Right lung (tissue), 10 donors: ENCODE measurements at places on chromosomes 16 and 17. TPM values are rescaled to one million over a fixed set of nuclear protein-coding genes. Genes with fewer than 3 reads are reported as not detected.

- DNase-seq = no peak
These were observed 28.7 kb upstream of the SLFN13 start for GRCh38 chr17:35477248-35477647.

DNA sequence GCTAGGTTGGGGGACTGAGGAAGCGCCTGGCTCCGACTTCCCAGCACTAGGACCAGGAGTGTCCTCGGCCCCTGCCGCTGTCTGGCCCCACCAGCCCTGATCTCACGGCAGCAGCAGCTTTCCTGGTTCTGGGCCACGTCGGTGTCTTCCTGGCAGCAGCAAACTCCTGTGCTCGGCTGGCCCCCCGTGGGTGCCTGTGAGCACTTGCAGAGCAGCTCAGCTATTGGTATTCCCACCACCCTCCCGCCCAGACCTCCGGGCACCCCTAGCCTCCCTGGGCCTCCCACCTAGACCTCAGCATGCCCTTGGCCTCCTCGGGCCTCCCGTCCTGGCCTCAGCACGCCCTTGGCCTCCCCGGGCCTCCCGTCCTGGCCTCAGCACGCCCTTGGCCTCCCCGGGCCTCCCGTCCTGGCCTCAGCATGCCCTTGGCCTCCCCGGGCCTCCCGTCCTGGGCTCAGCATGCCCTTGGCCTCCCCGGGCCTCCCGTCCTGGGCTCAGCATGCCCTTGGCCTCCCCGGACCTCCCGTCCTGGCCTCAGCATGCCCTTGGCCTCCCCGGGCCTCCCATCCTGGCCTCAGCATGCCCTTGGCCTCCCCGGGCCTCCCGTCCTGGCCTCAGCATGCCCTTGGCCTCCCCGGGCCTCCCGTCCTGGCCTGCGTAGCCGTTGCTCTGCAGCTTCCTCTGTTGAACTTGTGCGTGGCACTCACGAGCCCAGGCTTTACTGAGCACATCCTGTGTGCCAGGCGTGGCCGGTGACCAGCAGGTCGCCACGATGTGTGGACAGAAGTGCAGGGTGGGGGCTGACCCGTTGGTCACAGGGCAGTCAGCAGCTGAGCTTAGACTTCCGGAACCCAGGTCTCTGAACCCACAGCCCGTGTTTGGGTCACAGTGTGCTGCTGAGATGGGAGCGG lies 51.8 kb upstream of the ACSF3 start:
- no peak for DNase-seq

The ZCCHC14 gene
- polyA plus RNA-seq = 28.1 TPM

- no peak for DNase-seq
These were observed 69.3 kb downstream of the WWP2 start for GRCh38 chr16:69831212-69832123.

DNA sequence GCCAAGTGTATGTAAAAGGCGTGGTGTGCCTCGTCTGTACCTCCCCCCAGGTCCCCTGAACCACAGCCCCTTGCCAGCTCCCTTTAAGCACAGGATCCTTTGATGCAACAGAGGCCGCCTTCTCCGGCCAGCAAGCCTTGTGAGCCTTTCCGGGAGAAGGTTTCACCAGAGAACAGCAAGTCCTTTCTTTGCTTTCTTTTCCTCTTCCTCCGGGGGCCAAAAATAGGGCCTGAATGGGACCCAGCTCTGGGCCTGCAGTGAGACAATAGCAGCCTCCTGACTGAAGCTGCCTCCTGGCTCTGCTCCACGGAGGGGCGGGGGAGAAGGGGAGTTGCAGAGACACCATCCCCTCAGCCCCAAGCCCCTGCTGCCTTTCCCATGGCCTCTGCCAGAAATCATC lies 9.0 kb downstream of the ADGRG1 start:
- DNase-seq = no peak

DNA sequence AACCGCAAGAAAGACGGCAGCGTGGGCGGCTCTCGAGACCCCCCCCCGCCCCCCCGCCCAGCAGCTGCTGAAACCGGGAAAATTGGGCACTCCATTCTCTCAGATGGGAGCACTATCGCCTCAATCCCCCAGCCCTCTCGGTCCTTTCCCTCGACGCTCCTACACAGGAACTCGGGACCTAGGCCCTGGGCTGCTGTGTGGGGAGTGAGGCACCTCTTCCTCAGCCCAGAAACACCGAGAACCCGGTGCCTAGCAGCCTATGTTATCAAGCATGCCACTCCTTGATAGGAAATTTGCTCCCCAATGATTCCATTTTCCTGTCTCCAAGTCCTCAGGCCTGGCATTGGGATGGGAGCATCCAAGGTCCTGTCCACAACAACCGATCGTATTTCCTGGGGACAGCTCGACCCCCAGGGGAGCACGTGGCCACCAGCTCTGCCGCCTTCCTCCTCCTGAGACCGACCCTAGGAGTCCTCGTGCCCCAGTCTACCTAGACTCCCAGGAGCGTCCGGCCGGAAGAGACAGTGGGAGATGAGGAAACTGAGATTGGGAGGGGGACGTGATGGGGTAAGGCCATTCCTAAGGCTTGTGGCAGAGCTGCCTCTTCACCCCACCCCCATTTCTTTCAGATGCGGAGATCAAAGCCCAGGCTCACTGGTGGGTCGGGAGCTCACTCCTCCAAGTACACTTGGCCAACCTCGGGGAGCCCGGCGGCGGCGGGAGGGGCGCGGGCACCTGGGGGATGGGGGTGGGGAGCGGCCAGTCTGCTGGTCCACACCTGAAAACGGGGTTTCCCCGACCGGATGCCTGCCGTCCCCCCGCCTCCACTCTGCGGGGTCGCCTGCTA lies 17.5 kb upstream of the CBX8 start:
- no peak for DNase-seq

The SLC52A1 gene
- 0.18 TPM for polyA plus RNA-seq

GRCh38 chr16:61968242-61969076 lies 67.8 kb downstream of the CDH8 start:
- no peak for DNase-seq

- DNase-seq = no peak
These were observed 540 bp upstream of the RPL38 start for GRCh38 chr17:74202938-74203337.

- no peak for DNase-seq
These were observed 141.5 kb upstream of the MED13 start for GRCh38 chr17:62206550-62206949.

- no peak for DNase-seq
These were observed 1.2 kb downstream of the VAMP2 start for GRCh38 chr17:8161289-8162232.

- no peak for DNase-seq
These were observed 3.4 kb upstream of the HOXB5 start for GRCh38 chr17:48596735-48597527.

- no peak for DNase-seq
These were observed 3.8 kb downstream of the CIITA start for GRCh38 chr16:10880594-10881452.

DNA sequence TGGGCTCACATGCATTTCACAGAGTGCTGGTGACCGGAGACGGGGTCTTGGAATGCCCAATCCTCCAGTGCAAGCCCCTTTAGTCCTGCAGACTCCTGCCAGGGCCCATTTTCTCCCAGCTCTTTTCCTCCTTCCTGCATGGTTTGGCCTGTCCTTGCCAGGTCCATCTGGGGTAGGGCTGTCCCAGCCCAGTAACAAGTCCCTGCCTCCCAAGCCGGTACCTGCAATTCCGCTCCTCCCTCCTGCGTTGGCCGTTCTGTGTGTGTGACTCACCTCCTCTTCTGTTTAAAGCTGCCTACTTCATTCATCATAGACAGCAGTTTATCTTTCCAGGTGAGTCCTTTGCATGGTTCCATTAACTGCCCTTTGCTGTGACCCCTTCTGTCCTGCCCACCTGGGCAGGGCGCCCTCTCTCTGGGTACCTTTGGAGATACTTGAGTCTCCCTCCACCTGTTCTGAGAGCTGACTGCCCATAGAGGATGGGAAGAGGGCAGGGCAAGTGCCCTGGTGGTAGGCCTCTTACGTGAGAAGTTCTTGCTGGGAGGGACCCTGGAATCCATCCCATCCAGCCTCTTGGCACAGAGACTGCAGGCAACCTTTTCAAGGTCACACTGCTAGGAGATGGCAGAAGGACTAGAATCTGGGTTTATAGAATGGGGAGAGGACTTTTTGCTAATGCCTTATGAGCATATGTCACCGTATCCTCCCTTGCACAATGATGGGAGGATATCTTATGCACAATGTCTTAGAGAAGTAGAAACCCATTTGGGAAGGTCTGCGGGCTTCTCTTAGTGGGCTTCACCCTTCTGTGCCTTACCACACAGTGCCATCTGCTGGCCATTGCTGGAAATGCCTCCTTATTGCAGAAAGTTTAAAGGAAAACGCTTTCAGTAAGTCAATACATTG lies 29.7 kb upstream of the LGALS9 start:
- DNase-seq = peak; percentile 66

The NAA60 gene
- polyA plus RNA-seq = 40.5 TPM

DNA sequence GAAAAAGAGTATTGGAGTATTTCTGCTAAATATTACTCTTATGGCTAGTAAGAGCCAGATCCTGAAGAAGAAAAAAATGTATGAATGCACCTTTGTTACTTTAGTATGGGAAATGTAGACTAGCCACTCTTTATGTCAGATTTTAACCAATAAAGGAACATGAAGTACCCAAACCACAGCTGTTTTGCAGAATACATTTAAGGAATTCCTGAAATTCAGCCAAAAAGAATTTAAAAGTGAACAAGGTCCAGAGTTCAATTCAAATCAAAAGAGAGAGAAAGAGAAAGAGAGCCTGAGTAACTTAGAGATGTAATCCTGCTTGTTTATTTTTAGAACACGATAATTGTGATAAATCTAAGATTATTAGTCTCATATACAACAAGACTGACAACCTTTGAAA lies 1.2 kb downstream of the KCNJ16 start:
- DNase-seq = no peak

- DNase-seq = peak; percentile 97
These were observed 9.3 kb upstream of the WBP2 start for GRCh38 chr17:75864448-75864871.
